Fibroblast of skin of scalp (primary cell): ENCODE measurements at places on chromosomes 7 and 10.

- DNase-seq = peak; percentile 58
Observed at GRCh38 chr7:7977774-7978173, 9.2 kb downstream of the GLCCI1 start.

GRCh38 chr7:99383791-99384370 is 9.4 kb downstream of the ARPC1B start:
- DNase-seq = no peak

DNA sequence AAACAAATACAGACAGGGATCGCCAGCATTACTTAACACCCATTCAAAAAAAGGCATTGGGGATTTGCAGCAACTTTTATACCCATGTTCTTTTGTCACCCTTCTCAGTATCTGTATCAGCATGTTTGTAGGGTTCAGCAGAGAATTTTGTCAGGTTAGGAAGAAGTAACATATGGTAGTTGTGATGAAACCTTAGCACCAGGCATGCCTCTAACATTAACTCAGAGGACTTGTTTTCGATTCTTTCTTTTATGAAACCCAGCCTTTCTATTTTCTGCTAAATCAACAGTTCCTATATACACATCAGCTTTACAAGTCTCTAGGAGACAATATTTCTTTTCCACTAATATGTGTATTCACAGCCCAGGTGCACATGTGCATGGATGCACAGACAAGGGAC is 22.4 kb upstream of the HDAC9 start:
- DNase-seq = no peak

GRCh38 chr7:17402628-17403278 is 104.3 kb downstream of the AHR start:
- DNase-seq = no peak

DNA sequence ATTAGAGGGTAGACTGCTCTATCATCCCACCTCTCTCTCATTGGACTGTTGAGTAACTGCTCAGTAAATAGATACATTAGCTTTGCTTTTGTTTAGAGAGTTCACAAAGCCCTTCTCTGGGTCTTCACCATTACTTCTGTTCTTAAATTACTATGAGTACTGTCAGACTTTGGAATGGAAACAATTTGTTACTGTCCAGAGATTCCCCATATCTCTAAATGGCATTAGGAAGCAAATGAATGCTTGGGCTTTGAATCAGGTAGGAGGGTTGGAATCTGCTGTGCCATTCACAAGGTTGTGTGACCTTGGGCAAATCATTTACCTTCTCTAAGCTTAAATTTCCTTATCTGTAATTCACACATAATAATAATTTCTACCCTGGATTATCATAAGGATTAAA is 541.0 kb upstream of the FZD8 start:
- no peak for DNase-seq

- DNase-seq = no peak
Observed at GRCh38 chr10:15690031-15690430, 29.7 kb downstream of the ITGA8 start.

DNA sequence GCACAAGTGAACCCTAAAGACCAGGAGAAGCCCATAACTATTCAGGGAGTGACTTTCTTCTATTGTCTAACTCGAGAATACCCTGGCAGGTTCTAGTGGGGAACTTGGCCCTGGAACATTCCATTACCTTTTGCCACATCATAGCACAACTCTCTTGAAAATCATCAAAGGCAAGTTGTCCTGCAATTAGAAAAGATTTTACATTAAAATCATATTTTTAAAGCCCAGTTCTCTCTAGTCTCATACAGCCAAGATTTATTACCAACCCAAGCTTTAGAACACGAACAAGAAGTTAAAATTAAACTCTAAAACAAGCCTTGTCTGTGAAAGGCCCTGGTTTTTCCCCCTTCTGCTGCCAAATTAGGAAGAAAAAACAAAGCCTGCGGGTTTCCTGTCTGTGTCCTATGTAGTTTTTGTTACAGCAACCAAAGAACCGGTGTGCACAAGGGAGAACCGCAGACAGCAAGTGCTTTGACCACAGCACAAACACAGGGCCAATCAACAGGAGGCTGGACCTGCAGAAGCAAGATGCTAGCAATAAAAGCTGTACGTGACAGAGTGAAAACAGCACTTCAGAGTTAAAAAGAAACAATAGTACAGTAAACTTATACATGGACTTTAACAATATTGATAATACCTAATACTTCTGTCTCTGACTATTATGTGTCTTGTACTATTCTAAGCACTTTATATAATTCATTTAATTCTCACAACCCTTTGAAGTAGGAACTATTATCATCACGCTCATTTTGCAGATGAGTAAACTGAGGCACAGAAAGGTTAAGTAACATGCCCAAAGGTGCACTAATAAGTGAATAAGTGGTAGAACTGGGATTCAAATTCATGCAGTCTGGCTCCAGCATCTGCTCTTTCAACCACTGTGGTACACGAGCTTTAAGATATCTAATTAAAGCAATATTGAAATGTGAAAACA is 65.8 kb downstream of the STK17A start:
- peak; percentile 60 for DNase-seq

DNA sequence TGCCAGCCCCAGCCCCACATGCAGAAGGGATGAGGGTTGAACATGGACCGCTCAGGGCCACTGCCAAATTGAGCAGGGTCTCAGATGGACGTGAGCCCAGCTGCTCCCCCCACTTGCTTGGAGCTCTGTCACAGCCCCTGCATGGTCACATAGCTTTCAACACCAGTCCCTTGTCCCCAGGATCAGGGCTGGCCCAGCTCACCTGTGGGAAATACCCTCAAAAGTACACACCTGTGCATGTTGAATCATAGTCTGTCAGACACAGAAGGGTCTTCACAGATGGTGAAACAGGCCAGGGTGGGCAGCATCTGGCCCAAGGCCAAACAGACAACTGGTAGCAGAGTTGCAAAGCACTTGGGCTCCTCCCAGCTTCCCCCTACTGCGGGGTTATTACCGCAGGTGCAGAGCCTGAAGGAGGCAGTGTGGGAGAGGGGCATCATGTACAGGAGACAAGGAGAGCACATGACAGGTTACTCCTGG is 77.6 kb upstream of the UNC5B start:
- DNase-seq = no peak

DNA sequence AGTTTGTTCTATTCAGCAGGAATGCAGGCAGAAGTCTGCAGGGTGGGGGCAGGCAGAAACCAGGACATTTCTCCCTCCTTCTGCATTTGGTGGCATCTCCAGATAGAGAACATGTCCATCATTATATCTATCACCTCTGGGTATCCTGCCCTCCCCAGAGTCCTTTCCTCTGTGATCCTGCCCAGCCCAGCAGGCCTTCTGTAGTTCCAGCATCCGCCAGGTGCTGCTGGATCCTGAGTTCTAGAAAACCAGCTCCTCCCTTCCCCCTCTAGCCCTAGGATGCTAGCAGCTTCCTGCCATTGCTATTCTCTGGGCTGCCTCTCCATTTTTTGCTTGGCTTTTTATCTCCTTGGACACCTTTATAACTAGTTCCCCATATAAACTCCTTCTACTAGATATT is 180.3 kb downstream of the KCNMA1 start:
- no peak for DNase-seq

DNA sequence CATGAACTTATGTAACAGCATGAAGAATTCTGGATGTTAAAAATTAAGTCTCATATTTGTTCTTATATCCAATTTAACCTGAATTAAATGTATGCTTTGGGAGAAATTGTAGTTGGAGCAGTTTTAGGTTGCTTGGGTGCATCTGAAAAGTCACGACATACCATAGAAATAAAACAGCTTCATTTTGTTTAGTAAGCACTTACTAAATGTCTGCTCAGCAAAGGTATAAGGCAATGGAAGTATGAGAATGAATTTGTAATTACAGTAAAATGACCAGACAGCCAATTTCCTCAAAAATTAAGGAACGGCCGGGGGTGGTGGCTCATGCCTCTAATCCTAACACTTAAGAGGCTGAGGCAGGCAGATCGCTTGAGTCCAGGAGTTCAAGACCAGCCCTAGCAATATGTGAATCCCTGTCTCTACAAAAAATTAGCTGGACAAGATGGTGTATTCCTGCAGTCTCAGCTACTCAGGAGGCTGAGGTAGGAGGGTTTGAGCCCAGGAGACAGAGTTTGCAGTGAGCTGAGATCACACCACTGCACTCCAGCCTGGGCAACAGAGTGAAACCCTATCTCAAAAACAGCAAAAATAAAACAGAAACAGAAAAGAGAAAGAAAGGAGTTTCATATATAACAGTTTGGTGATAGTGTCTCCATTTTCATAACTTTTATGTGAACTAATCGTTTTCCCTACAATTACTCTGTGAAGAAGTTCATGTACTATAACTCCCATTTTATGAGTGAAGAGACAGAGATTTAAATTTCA is 47.2 kb upstream of the KLF6 start:
- DNase-seq = no peak

- no peak for DNase-seq
Observed at GRCh38 chr10:29202386-29202940, 86.4 kb upstream of the LYZL1 start.

DNA sequence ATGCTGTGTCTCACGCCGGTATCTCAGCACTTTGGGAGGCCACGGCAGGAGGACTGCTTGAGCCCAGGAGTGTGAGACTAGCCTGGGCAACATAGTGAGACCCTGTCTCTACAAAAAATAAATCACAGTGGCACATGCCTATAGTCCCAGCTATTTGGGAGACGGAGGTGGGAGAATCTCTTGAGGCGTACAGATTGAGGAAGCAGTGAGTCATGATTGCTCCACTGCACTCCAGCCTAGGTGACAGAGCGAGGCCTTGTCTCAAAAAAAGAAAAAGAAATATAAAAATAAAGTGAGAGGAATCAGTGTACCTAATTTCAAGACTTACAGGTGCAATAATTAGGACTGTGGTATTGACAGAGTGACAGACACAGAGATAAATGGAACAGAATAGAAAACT is 23.9 kb downstream of the SLC25A40 start:
- DNase-seq = no peak

- DNase-seq = no peak
Observed at GRCh38 chr7:128105228-128106022, 74.2 kb upstream of the LRRC4 start.

GRCh38 chr7:108282427-108282996 is 152.4 kb upstream of the LAMB4 start:
- DNase-seq = no peak

DNA sequence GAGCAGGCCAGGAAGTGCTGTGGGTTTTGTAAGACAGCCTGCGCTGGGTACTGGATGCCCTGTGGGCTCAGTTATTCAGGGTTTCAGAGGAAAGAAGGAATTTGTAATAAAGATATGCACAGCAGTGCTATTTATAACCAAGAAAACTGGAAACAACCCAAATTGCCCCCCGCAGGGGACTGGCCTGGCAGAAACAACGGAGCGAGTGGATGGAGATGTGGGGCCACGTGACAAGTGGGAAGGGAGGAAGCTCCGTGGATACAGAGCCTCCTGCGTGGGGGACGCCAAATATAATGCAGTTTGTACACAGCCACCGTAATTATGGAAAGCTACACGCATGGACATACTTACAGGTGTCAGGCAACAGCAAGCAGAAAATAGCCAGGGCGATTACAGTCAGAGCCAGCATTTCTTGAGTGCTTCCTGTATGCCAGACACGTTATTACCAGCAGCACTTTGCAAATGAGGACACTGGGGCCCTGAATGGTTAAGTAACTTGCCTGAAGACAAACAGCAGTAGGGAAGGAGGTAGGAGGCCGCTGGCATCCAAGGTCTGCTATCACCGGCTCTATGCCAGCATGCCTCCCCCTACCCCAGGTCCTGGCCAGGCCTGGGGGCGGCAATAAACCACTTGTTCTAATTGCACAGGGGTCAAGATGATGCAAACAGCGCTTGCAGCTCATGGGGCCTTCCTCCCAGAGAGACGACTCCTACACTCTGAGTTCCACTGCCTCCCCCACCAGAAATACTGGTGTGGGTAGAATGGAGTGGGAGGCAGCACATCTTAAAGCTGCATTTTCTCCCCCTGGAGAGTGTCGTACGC is 8.7 kb upstream of the CAMK2B start:
- DNase-seq = peak; percentile 40

DNA sequence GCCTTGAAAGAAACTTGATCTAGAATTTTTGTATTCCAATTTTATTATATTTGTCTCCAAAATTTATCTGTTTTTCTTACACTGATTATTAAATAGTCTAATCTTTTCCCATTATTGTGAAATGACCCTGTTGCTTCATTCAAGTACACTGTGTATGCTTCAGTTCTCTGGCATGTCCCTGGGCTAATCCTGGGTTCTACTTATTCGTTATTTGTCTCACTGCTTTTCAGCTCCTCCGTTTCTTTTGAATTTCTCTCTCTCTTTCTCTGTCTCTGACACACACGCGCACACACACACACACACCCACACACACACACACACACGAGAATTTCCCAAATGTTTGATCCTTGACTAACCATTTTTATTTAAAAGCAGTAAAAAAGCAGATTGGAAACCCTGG is 768.6 kb downstream of the NRG3 start:
- no peak for DNase-seq

GRCh38 chr7:75795831-75796285 is 17.7 kb downstream of the CCL24 start:
- no peak for DNase-seq

- DNase-seq = no peak
Observed at GRCh38 chr7:44114586-44115310, 8.6 kb downstream of the POLD2 start.

- no peak for DNase-seq
Observed at GRCh38 chr10:62446627-62447026, 72.5 kb downstream of the ZNF365 start.

DNA sequence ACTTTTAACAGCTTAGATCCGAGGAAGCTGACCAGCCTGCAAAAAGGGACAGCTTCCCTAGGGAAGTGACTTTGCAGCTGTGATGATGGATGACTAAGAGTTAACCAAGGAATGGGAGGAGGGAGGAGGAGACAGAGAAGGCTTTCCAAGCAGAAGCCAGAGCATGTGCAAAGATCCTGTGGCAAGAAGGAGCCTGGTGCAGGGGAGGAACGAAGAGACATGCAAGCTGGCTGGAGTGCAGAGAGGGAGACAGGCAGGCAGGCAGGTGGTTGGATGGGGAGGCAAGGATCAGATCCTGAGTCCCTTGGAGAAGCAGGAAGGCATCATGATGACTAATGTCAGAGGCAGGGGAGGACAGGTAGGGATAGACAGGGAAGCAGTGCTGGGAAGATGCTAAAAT is 148.8 kb downstream of the PFKFB3 start:
- no peak for DNase-seq

DNA sequence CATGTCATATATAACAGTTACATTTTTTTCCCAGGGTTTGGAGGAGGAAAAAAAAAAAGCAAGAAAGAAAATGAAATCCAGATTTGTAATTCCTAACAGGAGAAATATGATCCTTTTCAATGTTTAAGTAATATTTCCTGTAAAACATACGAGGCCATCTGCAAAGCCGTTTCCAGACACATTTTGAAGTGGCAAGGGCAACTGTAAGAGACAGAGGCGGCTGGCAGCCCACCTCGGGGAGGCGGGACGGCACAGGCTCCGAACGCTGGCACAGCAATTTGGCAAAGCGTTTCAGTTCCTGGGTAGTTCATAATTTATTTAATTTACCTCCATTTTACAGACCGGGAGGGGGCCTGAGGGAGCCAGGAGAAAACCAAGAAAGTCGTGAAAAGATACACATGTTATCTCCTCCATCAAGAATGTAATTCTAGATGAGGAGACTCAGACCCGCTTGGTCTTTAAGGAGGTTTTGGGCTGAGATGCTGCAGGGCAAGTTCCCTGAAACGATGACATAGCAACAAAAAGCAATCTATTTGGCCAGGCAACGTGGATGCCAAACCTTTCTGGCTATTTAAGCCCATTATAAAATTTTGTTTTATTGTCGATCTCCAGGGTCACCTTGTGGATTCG is 448.5 kb upstream of the MKI67 start:
- peak; percentile 43 for DNase-seq
